ENCODE measurements at places on chromosomes 7 and 10.

GRCh38 chr7:2110610-2111396, 121.9 kb downstream of the MAD1L1 start:
- no peak for DNase-seq

DNA sequence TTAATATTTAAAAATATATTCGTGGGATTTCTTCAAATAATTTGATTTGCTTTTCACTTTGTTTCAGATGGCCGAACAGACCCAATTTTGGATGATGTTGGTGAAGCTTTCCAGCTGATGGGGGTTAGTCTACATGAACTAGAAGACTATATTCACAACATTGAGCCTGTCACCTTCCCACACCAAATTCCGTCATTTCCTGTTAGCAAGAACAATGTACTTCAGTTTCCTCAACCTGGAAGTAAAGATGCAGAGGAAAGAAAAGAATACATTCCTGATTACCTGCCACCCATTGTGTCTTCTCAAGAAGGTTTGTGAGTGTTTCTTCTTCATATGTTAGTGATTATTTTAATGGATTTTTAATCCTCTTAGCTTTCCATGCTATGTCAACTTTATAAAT, 5.9 kb downstream of the TAF3 start:
- no peak for DNase-seq

- no peak for DNase-seq
These were observed 37.6 kb downstream of the OAT start for GRCh38 chr10:124381011-124381611.

DNA sequence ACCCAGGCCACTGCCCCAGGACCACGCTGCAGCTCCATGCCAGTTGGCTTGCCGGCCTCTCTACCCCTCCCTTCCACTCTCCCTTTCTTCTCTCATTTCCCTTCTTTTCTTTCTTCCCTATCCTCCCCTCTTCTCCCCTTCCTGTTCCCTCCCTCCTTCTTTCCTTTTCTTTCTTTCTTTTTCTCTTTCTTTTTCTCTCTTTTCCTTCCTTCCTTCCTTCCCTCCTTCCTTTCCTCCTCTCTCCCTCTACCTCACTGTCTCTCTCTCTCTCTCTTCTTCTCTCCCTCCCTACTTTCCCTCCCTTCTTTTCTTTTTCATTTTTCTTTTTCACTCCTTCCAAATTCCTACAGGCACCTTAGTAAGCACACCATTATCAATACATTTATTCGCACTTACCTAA, 30.3 kb upstream of the R3HCC1L start:
- no peak for DNase-seq

DNA sequence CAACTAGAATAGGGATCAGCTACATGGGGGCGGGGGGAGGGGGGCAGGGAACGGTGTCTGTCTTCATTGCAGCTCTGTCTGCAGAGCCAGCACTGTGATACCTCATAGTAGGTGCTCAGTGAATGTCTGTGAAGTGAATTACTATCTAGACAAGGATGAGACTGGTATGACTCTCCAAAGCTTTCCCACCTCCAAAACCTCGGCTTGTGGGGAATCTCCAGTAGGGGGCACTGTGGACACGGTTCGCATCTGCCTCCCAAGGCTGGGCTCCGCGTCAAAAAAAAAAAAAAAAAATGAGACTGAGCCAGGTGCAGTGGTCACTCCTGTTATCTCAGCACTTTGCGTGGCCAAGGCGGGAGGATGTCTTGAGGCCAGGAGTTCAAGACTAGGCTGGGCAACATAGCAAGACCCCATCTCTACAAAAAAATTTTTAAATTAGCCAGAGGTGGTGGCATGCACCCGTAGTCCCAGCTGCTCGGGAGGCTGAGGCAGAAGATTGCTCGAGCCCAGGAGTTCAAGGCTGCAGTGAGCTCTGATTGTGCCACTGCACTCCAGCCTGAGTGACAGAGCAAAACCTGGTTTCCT, 9.6 kb downstream of the TRIM56 start:
- DNase-seq = no peak

DNA sequence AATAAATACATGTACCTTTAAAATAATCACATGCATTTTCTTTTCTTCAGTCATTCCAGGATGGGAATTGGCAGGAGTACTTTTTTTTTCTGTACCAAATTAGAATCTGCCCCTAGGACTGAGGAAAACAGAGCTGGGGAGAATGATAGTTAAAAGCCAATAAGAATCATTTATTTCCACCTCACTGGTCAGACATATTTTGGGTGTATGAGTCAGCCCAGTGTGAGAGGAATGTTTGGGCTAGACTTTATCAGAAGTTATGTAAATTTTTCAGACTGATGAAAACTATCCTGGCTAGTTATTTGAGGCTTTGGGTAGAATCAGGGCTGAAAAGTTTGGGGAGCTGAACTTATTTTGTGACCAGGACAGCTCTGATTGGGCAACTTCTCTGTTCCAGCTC, 303.1 kb upstream of the NPSR1 start:
- no peak for DNase-seq

DNA sequence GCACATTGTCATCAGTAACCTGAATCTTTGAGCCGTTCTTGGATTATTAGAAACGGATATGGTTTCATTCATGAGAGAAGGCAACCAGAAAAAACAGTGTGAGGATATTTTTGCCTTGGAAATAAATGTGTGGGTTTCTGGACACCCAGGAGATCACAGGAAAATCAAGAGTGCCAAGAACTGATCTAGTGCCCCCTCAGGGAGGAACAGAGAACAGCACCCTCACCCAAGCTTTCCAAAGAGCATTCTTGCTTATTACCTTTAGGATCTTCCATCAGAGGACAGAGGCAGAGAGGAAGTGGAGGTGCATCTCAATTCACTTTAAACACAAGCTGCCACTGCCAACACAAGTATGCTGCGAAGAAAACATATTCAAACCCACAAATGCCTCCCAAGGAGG, 851.5 kb upstream of the COBL start:
- no peak for DNase-seq
